ENCODE measurements at places on chromosomes 4 and X. TPM values are rescaled to one million over a fixed set of nuclear protein-coding genes. Genes with fewer than 3 reads are reported as not detected.
A peak's percentile ranks its signal among the peaks of the same experiment; 100 is the strongest.

Gene ABRAXAS1
- 10.7 TPM for total RNA-seq

Gene FAM149A
- 2.9 TPM for total RNA-seq

Gene FATE1
- not detected for total RNA-seq

Gene TMLHE
- 11.8 TPM for total RNA-seq

Gene NUDT10
- 0.38 TPM for total RNA-seq

Gene LRAT
- 0.65 TPM for total RNA-seq

Gene PPP4R3C
- not detected for total RNA-seq

DNA sequence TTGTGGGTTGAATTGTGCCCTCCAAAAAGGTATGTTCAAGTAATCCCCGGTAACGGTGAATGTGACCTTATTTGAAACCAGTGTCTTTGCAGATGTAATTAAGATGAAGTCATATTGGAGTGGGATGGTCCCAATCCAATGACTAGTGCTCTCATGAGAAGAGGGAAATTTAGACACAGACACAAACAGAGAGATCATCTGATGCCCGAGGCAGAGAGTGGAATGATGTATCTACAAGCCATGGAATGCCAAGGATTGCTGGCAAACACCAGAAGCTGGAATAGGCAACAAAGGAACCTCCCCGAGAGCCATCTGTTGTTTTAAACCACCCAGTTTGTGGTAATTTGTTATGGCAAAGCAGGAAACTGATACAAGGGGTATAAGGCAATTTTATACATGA is 35.1 kb downstream of the RPS6KA3 start:
- no peak overlapping the region for H3K27ac ChIP-seq
- no peaks in the 10 kb centered on the region for H3K36me3 ChIP-seq
- H3K27me3 ChIP-seq = no peaks in the 10 kb centered on the region
- H3K4me3 ChIP-seq = no peak overlapping the region
- no peaks in the 10 kb centered on the region for H3K4me1 ChIP-seq

GRCh38 chrX:11431786-11432185 is 138.6 kb downstream of the AMELX start:
- no peaks in the 10 kb centered on the region for H3K27me3 ChIP-seq
- no peak for DNase-seq
- no peak overlapping the region for H3K27ac ChIP-seq

DNA sequence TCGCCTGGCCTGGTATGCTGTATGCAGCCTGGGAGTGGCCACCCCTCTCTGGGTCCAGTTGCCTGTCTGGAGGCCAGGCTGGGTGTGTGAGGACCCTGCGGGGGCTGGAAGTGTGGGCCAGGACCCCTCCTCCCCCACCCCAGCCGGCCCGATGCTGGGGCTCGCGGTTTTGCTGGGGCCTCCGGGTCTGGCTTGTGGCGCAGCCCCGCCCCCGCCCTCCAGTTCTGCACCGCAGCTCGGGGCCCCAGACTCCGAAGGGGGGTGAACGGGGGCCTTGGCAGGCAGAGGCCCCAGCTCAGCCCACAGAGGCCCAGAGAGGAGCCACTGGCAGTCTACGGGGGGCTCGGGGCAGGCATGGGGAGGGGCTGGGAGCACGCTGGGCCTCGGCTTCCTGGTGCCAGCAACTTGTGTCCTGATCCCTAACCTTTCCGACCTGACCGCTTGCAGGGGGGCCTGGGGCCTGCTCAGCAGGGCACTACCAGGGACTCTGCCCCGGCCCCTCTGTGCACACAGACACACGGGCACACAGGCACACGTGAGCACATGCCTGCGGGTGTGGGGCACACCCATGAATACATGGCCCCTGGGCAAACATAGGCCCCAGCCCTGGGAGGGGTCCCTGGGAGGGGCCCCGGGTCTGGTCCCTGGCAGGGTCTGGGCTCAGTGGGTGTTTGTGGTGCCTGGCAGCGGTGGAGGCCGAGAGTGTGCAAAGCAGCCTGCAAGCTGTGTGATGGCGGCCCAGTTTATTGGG is 21.4 kb upstream of the FGFR3 start:
- no peak overlapping the region for H3K27ac ChIP-seq
- no peak for DNase-seq
- peaks cover 32% of the 10 kb centered on the region for H3K27me3 ChIP-seq
- H3K36me3 ChIP-seq = no peaks in the 10 kb centered on the region
- H3K4me3 ChIP-seq = no peak overlapping the region

GRCh38 chr4:125794989-125795388 is 480.2 kb downstream of the FAT4 start:
- H3K4me3 ChIP-seq = no peak overlapping the region
- H3K27me3 ChIP-seq = no peaks in the 10 kb centered on the region
- H3K36me3 ChIP-seq = no peaks in the 10 kb centered on the region
- no peak for DNase-seq

DNA sequence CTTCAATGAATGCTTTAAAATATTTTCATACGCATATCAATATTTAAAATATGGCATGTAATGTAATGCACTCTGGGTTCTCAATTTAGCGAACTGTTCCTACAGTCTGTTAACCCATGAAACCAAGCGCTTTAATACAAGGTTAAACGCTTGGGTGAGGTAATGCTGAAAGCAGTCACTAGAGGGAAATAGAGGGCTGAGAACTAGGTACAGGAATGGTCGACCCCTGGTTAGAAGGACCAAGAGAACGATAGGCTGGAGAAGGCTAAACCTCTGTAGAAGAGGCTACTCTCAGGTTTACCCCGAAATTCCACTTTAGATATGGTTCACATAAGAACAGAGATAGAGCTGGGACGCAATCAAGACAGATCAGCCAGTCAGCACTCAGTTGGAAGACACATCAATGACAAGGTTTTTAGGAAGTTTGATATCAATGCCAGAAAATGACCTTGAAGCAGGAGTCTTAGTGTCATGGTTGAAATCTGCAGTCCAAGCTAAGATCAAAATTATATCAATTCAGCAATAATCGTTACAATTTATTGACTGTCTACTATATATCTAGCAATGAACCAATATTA is 26.9 kb downstream of the ARSJ start:
- DNase-seq = no peak
- H3K27me3 ChIP-seq = no peaks in the 10 kb centered on the region
- H3K27ac ChIP-seq = no peak overlapping the region
- no peak overlapping the region for H3K4me3 ChIP-seq
- peaks cover 5% of the 10 kb centered on the region for H3K4me1 ChIP-seq
- no peaks in the 10 kb centered on the region for H3K36me3 ChIP-seq

DNA sequence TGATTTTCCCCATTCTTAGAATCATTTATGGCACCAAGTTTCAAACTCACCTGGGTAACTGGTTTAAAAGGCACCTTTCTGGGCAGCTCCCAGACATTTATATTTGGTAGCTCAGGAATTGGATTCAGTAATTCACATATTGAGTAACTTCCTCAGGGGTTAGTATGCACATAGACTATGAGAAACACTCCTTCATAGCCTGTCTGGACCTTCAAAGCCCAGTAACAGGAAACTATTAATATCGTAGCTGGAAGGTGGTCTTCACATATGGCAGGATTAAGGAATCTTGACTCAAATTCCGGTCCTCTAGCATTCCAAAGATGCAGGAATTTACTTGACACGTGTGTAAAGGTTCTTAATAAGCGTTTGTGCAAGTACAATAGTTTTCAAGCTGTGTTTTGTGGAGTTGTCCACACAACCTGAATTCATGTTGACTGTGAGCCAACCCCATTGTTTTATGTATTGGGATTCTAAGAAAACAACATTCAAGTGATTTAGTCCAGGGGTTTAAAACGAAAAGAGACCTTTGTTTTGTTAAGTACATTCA is 78.4 kb downstream of the PLS3 start:
- DNase-seq = no peak
- H3K4me3 ChIP-seq = no peak overlapping the region
- peaks cover 12% of the 10 kb centered on the region for H3K36me3 ChIP-seq
- no peak overlapping the region for H3K27ac ChIP-seq

- no peaks in the 10 kb centered on the region for H3K36me3 ChIP-seq
- DNase-seq = no peak
- no peak overlapping the region for H3K27ac ChIP-seq
- no peak overlapping the region for H3K4me3 ChIP-seq
- peaks cover 10% of the 10 kb centered on the region for H3K4me1 ChIP-seq
These were observed 104.8 kb downstream of the ATP11C start for GRCh38 chrX:139828033-139828432.

DNA sequence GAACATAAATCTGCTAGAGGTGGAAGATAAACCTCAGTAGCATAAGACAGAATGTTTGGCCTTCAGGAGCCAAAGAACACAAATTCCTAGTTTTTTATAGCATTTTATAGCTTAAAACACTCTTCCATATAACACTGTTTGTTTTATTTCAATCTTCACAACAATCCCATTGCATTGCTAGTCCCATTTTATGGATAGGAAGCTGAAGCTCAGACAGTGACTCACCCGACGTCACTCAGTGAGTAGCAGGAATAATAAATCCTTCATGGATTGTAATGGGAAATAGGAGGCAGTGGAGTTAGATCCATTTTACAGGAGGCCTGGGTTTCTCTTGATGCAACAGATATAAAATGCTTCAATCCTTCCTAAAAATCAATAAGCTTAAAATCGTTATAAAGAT is 217.5 kb downstream of the RAB28 start:
- H3K27me3 ChIP-seq = no peaks in the 10 kb centered on the region
- no peak overlapping the region for H3K27ac ChIP-seq

- H3K27me3 ChIP-seq = no peaks in the 10 kb centered on the region
- H3K4me1 ChIP-seq = peaks cover 74% of the 10 kb centered on the region
- no peak for DNase-seq
- H3K36me3 ChIP-seq = no peaks in the 10 kb centered on the region
- H3K4me3 ChIP-seq = no peak overlapping the region
These were observed 17.0 kb downstream of the ADD1 start for GRCh38 chr4:2860391-2861348.

GRCh38 chr4:164926301-164926700 is 49.3 kb downstream of the APELA start:
- no peak for DNase-seq
- H3K27ac ChIP-seq = peak overlapping the region; percentile 34
- H3K4me3 ChIP-seq = no peak overlapping the region
- no peaks in the 10 kb centered on the region for H3K36me3 ChIP-seq
- peaks cover 3% of the 10 kb centered on the region for H3K4me1 ChIP-seq

DNA sequence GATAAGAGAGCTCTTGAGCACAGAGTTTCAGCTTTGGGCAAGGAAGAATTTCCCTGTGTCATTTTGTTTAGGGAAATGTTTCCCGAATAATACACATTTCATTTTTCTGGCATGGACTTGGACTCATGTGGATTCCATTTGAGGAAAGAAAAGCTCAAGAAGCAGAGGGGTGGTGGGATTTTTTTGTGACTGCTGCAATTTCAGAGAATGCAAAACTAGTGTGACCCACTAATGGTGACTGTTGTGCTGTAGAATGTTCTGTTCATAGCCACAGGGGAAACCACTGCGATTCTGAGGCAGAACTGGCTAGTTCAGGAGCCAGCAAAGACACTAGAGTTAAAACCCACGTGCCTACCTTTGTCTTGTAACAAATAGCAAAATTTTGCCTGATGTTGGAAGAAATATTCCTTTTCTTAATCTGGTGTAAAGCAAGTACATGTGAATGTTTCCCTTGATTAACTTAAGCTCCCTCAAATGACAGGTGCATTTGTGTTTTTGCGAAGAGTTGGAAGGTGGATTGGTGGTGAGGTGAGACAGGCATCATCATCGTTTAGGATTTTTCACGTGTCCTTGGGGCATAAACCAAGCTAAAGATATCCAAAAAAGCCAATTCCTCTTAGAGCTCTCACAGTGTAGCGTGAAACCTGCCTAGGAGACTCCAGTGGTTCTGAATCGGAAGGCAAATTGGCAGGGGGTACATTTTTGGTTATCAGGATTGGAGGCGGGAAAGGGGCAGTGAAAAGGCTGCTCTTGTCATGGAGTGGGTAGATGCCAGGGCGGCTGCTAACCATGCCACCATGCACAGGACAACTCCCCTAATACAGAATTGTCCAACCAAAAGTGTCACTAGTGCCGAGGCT is 38.0 kb upstream of the FAM9C start:
- peaks cover 6% of the 10 kb centered on the region for H3K4me1 ChIP-seq
- no peaks in the 10 kb centered on the region for H3K36me3 ChIP-seq
- no peak overlapping the region for H3K27ac ChIP-seq
- no peaks in the 10 kb centered on the region for H3K27me3 ChIP-seq
- no peak overlapping the region for H3K4me3 ChIP-seq

DNA sequence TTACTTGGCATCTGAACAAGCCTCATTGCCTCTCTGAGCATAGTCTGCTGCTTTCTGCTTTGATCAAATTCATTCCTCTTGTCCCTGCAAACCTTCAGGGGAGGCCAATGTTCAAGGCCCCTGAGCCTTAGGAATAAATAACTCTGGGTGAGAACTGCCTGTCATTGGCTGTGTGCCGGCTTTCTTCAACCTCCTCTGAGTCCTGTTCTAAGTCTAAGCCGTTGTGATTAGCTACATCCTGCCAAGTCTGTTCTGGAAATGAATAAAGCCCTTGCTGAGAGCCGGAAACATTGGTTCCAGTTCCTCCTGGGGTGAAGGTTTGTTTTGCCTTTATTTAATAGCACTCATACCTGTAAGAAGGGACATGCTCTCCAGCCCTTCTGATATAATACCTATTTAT is 13.8 kb downstream of the RNF4 start:
- no peaks in the 10 kb centered on the region for H3K36me3 ChIP-seq
- H3K4me3 ChIP-seq = peak overlapping the region; percentile 4
- no peaks in the 10 kb centered on the region for H3K27me3 ChIP-seq
- DNase-seq = no peak
- H3K4me1 ChIP-seq = peaks cover 78% of the 10 kb centered on the region
- H3K27ac ChIP-seq = no peak overlapping the region

GRCh38 chrX:119155416-119156035 is 27.9 kb upstream of the KIAA1210 start:
- no peak for DNase-seq
- no peaks in the 10 kb centered on the region for H3K36me3 ChIP-seq
- no peaks in the 10 kb centered on the region for H3K27me3 ChIP-seq
- no peaks in the 10 kb centered on the region for H3K4me1 ChIP-seq

GRCh38 chr4:99934891-99935290 is 11.5 kb downstream of the DNAJB14 start:
- no peaks in the 10 kb centered on the region for H3K4me1 ChIP-seq
- no peak for DNase-seq
- H3K36me3 ChIP-seq = peaks cover 7% of the 10 kb centered on the region

DNA sequence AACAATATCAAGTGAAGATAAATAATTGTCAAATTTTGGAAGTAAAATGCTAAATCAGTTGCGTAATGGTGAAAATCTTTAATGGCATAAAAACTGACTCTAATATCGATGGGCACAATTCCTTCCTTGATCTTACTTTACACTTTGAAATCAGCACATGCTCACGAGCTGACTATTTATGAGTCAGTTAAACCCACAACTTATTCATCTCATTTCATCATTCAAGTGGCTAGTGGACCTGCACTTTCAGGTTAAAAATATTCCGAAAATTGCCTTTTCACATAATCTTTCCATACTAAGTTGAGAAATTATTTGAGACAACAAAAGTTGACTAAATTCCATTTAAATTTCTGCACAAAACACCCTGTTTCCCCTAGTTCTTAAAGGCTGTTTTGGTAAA is 582.1 kb upstream of the TENM3 start:
- no peak overlapping the region for H3K27ac ChIP-seq
- no peak overlapping the region for H3K4me3 ChIP-seq
- H3K36me3 ChIP-seq = no peaks in the 10 kb centered on the region
- no peaks in the 10 kb centered on the region for H3K27me3 ChIP-seq
- DNase-seq = no peak
- no peaks in the 10 kb centered on the region for H3K4me1 ChIP-seq

- H3K4me1 ChIP-seq = no peaks in the 10 kb centered on the region
- H3K4me3 ChIP-seq = no peak overlapping the region
- no peaks in the 10 kb centered on the region for H3K36me3 ChIP-seq
- DNase-seq = no peak
These were observed 1303.5 kb downstream of the RAPGEF2 start for GRCh38 chr4:160406263-160406825.

- no peak for DNase-seq
- H3K36me3 ChIP-seq = no peaks in the 10 kb centered on the region
- no peaks in the 10 kb centered on the region for H3K27me3 ChIP-seq
- no peak overlapping the region for H3K27ac ChIP-seq
These were observed 11.8 kb upstream of the CLDN24 start for GRCh38 chr4:183333983-183334382.
